Hindlimb muscle (tissue), 1 donor: ENCODE measurements at places on chromosomes 3 and 15.

GRCh38 chr3:110946810-110947209, 124.8 kb upstream of the NECTIN3 start:
- DNase-seq: no peak

DNA sequence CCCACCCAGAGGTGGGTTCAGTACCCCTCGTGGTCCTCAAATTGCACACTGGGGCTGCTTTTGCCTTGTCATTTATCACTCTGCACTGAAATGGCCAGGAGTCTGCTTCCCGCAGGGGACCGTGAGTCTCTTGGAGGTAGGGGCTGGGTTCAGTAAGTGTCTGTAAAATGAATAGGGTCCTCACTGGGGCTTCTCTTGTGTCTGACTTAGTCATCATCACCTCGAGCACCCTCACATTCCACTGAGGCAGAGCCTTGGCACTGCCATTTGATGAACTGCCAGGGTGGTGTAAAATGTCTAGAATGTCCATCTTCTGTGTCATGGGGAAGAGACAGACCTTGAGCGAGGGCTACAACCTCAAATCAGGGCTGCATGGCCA, 61.0 kb upstream of the RYK start:
- no peak for DNase-seq

- DNase-seq: no peak
These were observed 17.5 kb downstream of the CDIN1 start for GRCh38 chr15:36596915-36597314.

DNA sequence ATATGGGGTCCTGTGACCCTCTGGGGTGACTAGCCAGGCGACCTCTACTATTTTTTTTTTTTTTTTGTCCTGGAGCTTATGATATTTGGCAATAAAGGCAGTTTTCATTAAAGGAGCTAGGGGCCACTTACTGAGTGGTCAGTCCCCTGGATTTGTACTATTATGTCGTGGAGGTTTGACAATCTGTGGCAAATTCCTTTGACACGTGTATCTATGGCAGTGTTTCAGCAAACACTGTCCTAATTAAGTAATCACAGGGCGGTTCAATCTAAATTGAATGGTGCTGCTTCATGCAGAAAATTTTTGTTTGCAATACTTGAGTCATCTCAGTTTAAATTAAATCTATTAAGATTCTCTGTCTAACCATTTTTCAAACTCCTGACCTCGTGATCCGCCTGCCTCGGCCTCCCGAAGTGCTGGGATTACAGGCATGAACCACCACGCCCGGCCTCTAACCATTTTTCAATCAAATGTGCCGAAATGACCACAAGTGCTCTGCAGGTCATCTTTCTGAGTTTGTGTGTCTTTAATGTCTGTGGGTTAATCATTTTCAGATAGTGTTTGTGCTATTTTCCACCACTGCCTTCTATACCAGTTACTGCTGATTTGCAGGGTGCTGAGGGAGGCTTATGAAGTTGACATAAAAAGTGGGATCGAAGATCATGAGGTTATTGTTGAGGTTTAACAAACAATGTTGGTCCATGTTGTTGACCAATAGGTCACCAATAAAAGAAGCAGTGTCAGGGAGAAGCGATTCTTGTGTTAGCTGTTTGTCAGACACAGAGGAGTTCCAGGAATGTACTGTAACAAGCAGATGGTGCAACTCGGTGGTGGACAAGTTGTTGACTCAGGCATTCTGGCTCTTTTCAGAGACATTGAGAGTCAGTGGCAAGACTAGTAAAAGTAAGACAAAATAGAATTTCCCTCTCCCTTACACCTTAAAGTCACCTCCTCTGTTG, 18.6 kb upstream of the SLC2A2 start:
- DNase-seq: no peak

GRCh38 chr15:39094116-39094515, 486.8 kb upstream of the THBS1 start:
- no peak for DNase-seq

GRCh38 chr3:52254608-52255007, 9.0 kb downstream of the PPM1M start:
- DNase-seq: no peak

DNA sequence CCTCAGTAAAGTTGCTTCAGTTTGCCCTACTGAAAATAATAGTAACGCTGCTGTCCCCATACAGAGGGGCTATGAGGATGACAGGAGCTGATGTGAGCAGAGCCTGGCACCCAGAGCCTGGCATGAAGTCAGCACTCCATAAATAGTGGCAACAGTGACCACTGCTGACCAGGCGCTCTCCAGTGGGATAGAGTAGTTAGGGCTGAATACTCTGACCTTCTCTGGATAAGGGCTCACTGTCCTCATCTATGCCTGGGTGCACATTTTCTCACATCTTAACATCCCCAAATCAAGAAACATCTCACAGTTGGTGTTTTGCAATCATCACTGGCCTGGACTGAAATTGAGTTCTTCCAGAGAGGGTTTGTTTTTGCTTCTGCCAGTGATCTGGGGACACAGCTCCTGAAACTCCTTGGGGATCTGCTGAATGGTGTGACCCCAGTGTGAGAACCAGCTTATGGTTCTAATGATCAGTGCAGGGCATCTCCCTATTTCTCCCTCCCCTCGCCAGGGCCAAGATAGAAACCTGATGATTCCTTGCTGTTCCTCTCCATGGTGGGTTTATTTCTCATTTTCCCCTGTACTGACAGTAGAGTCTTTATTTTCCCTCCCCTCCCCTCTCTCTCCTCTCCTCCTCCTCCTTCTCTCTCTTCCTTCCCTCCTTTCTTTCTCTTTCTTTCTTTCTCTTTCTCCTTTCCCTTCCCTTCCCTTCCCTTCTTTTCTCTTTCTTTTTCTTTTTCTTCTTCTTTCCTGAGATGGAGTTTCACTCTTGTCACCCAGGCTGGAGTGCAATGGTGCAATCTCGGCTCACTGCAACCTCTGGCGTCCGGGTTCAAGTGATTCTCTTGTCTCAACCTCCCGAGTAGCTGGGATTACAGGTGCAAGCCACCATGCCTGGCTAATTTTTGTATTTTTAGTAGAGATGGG, 3.5 kb upstream of the PCSK6 start:
- no peak for DNase-seq

- no peak for DNase-seq
These were observed 6.4 kb upstream of the TBC1D2B start for GRCh38 chr15:78083687-78084448.

GRCh38 chr3:71874618-71875017, 89.7 kb upstream of the PROK2 start:
- no peak for DNase-seq

DNA sequence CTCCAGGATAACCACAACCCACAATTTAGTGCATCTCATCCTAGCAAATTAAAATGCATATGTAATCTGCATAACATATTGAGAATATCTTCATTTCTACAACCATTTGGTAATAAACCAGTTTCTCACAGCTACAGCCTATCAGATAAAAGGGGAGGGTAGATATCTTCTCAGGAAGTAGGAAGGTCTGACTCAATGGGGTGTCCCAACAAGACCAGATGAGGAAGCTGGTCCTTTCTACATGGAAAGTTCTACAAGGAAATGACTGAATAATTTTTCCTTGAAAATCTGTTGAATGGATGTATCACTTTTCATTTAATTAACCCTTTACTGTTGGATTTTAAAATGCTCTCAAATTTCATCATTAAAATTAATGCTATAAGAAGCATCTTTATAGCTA, 17.4 kb upstream of the TMPRSS7 start:
- DNase-seq: no peak

- no peak for DNase-seq
These were observed 62.3 kb downstream of the TMEM39A start for GRCh38 chr3:119401069-119401468.

DNA sequence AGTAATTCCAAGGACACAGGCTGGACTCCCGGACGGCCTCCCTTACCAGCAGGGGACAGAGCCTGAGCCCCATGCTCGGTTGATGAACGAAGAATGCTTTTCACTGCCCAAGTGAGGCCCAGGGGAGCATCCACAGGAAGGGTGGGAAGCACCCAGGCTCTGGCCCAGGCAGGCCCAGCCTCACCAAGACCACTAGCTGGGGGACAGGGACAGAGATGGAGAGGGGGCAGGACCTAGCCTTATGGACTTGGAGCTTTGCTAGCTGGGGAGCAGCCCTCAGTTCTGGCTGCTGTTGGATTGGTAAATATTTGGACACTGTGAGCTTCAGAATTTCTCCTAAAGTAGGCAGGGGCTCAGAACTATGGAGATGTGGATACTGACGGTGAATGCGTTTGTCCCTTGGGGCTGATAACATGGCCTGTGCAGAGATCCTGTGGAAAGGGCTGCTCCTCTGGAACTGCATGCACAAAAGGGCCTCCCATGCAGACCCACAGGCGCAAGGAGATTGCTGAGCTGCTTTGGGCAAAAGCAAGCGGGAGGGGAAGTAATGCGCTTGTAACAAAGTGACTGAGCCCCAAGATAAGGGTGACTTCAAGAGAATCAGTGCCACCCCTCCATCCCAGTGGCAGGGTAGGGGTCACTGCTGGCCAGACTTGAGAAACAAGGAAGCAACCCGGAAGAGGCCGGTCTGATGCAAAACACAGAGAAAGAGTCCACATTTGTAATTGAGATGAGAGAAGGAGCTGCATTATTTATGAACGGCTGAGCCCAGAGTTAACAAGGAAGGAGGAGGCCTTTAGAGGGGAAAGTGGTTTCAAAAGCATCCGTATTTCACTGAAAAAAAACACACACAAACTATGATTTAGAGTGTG, 70.1 kb upstream of the MEF2A start:
- DNase-seq: no peak

DNA sequence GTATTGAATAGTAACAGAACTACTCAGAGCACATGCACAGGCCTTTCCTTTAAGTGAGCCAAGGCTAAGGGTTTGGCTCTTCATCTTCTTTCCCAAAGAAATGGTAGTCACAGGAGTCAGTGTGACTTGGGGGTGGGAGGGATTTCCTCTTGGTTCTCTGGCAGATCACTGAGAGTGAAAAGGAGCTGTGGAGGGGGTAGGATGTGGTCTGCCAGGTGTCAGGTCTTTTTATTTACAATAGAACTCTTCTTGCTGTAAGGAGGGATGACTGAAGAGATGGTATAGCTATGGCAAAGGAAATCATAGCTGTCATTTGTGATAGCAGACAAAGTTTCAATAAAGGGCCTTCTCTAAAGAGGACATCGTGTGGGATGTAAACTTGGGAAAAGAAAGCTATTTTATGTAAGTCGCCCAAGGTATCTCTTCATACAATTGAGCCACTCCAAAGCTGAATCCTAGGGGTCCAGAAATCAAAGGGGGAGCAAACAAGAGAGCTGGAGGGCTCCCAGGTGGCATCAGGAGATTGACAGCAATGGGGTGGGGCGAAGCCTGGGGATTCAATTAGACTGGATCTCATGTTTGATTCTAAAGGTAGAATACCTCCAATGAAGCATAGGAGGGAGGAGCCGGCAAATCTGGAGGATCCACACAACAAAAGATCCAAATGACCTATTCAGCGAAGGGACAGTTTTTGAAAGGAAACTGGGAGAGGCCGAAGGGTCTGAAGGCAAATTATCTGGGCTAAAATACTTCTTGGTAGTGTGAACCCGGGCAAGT, 20.0 kb upstream of the CHD2 start:
- DNase-seq: no peak

DNA sequence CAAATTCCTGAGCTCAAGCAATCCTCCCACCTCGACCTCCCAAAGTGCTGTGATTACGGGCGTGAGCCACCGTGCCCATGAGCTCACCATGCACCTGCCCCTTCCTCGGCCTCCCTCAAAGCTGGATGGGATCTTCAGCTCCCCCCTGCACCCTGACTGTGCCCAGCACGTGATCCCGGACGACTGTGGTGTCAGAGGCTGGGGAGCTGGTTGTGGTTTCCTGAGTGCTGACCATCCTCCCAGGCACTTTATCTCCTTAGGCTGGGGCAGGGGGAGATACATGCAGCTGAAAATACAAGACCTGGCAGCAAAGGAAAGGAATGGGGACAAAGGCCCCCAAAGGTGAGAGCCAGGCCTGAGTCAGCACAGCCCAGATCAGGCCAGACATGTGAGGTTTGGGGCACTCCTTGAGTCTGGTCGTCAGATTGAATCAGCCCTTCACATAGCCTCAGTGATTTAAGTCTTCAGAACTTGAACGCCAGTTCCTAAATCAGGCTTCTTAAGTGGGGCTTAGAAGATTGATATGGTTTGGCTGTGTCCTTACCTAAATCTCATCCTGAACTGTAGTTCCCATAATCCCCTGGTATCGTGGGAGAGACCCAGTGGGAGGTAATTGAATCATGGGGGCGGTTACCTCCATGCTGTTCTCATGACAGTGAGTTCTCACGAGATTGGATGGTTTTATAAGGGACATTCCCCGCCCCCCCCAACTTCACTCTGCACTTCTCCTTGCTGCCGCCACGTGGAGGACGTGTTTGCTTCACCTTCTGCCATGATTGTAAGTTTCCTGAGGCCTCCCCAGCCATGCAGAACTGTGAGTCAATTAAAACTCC, 35.8 kb downstream of the PRKCD start:
- no peak for DNase-seq

DNA sequence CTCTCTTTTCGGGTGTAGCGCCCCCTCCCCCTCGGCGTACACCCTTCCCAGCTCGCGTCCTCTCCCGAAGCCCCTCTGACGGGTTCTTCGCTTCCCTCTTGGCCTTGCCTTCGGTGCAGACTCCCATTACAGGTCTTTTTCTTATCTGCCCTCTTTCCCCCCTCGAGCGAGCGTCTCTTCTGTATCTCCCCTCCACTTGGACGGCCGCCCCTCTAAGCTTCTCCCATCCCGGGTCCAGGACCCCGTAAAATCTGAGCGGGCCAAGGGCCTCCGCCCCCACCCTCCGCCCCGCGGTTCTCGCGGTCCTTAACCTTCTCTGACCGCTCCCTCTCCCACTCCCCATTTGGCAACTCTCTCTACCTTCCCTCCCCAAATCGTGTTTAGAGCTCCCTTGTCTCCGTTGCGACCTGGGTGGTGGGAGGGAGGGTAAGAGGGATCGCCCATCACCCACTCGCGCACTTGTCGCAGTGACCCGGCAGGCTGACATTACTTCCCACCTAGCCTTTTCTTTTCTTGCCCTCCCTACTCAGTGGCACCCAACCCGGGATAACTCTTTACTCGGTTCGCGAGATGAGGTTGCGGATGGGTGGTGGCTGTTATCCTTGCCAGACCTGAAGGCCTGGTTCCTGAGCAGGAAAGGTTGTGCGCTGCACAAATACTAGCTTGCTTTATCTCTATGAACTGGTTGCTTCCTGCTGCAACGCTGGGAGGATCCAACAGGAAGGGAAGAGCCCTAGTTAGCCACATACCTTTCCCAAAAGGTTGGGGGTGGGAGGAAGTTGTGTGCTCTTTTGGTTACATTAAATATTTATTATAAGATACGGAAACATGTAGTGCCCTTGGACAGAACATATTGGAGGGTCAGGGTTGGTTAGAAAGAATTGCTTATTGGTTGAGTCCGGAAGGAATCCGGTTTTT, 922 bp downstream of the RAB11A start:
- DNase-seq: peak; percentile 36
